ENCODE measurements at places on chromosomes 4 and X.

- DNase-seq, result no peak
Measured at GRCh38 chr4:74474345-74475090, 29.6 kb downstream of the AREG start.

GRCh38 chr4:25131926-25132325 lies 28.3 kb downstream of the SEPSECS start:
- DNase-seq, result no peak

- peak; percentile 25 for DNase-seq
Measured at GRCh38 chr4:147481577-147482109, 746 bp downstream of the EDNRA start.

DNA sequence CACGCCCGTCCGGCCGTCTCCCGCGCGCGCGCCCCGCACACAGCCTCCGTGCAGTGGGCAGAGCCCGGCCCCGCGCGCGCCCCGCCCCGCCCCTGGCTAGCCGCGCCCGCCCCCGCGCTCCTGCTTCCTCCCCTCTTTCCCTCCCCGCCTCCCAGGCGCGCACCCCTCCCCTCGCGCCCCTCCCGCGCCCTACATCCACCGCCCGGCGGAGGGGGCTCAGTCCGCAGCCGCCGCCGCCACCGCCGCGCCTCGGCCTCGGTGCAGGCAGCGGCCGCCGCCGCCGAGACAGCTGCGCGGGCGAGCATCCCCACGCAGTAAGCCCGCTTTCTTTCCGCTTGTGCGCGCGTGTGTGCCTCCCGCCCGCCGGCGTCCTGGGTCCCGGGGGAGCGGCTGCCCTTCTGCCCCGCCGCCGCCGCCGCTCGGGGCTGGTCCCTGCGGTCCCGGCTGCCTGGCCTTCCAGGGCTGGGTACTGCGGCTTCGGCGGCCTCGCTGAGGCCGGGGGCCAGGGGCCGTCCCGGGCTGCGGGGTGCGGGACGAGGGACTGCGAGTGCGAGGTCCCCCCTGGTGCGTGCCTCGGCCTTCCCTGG lies at the start of gene FHL1:
TSS of gene FHL1 (plus strand) at position 219 of the 587 bp plus-strand sequence.
- peak; percentile 40 for DNase-seq

- peak; percentile 76 for DNase-seq
Measured at GRCh38 chr4:174764105-174764729, 64.8 kb downstream of the GLRA3 start.
